ENCODE measurements at places on chromosomes 5 and 9. TPM values are rescaled to one million over a fixed set of nuclear protein-coding genes. Genes with fewer than 3 reads are reported as not detected.

DNA sequence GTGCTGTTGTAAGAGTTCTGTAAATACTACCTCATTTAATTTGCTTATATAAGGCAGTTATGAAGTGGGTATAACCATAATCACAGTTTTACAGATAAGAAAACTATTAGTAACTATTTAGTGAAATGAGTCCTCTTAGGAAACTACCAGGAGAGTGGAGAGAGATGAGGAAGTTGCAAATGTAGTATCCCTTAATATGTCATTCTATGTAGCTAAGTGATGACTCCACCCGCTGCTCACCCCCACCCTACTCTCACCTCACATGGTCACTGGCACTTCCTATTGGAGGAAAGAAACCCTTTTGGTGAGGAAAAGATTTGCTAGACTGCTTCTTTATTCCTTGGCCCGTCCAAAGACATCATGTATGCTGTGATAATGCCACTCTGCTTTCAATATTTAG lies 241.8 kb upstream of the SLC24A2 start:
- no peak for DNase-seq

DNA sequence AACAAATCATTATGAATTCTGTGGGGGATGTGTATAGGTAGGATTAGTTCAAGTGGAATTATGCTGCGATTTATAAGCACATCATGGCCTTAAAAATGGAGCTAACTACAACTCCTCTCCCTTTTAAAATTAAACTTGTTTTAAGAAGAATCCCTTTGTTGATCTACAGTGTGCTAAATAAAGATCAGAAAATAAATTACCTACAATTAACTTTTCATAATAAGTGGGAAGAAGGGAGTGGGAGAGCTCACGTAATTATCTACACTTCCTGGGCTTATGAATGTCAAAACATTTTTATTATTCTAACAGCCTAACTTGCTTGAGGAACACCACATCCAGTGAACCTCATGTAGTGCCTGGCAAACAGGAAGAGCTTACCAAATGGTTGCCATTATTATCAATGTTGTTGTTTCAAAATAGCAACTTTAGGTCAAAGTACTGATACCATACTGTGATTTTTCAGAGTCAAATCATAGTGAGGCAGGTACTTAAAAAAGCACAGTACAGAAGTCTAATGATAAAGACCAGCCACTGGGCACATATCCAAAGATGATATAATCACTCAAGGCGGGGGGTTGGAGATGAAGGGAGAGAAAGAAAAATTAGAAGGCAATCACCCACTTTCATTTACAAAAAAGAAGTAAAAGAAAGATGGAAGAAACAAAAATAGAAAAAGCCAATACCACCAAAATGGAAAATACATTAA lies 174.0 kb downstream of the RAPGEF6 start:
- DNase-seq = no peak

DNA sequence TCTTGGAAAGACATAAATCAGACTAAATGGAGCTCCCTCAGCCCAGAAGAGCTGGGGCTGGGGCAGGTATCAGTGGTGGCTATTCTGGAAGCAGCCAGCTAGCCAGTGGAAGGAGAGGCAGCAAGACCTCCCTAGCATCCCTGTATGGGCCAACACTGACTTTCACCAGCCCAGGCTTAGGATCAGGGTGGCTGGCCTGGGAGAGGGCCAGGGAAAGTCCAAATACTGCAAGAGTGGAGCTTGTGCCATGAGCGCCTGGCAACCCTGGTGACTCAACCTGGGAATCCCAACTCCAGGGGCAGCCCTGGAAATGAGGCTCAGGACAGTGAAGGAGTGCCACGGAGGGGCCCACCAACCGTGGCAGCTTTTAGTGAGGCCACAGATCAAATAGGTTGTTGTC lies 7.6 kb upstream of the IRF1 start:
- no peak for DNase-seq

The FCN2 gene
- not detected for total RNA-seq

GRCh38 chr9:124454296-124454695 lies 4.0 kb downstream of the ADGRD2 start:
- DNase-seq = no peak

DNA sequence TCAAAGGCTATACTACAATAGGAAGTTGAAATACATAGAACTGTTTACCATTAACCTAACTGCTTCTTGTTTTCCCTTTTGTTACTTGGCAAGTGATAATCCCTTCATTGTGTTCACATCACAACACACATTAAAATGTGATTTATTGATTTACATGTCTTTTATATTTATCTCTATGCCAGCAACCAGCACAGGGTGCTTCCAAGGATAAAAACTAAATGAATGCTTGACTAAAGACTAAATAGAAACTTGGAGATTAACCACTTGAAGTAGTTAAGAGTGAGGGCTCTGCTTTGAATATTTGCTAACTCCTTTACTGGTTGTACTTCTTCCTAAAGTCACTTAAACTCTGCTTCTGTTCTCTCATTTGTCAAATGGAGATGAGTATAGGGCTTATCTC lies 1730.6 kb downstream of the EFNA5 start:
- DNase-seq = no peak

The SMIM3 gene
- 10.2 TPM for total RNA-seq

- DNase-seq = no peak
Measured at GRCh38 chr9:129256959-129257713, 79.1 kb upstream of the IER5L start.

- peak; percentile 33 for DNase-seq
Measured at GRCh38 chr5:143245929-143246561, 157.4 kb downstream of the NR3C1 start.

GRCh38 chr9:8156346-8156745 lies 356.8 kb upstream of the DMAC1 start:
- no peak for DNase-seq

The PDGFRB gene
- total RNA-seq = 13.0 TPM

The KCNN2 gene
- total RNA-seq = 7.5 TPM

The TRIM36 gene
- total RNA-seq = 2.4 TPM

DNA sequence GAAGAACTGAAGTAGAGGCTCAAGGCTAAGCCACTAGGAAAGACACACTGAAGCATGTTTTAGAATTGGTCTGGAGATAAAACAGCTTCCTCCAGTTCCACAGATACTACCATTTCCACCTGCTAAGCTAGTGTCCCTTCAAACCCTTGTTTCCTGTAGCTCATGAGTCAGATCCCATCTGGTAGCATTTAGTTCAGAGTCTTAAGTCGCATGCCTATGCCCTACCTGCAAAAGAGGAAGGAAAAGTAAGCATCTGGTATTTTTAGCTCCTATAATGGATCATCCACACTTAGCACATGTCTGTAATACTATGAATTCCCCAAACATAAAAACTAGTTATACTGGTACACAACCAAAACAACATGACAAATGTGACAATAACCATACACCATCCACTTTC lies 92.1 kb downstream of the CDKN2A start:
- DNase-seq = no peak

The COL5A1 gene
- 185 TPM for total RNA-seq

DNA sequence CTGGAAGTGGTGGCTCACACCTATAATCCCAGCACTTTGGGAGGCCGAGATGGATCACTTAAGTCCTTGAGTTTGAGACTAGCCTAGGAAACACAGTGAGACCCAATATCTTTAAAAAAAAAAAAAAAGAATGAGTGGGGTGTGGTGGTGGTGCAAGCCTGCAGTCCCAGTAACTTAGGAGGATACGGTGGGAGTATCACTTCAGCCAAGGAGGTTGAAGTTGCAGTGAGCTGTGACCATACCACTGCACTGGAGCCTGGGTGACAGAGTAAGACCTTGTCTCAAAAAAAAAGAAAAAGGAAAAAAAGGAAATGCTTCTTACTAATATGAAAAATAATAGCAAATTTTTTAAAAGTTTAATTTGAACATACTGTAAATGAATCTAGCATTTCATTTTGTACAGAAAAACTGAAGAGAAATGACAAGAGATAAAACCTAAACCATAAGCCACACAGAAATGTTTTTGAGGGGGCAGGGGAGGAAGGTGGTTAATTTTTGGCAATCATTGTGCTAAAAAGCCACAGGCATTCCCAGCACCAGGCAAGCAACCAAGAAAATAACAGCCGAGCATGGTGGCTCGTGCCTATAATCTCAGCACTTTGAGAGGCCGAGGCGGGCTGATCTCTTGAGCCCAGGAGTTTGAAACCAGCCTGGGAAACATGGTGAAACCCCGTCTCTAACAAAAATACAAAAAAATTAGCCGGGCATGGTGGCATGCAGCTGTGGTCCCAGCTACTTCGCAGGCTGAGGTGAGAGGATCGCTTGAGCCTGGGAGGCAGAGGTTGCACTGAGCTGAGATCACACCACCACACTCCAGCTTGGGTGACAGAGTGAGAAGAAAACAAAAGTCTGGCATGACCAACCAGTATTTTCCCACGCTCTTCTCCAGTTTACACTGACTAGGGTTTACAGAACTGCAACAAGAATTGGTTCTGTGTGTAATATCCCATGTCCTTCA lies 114.5 kb upstream of the NR5A1 start:
- DNase-seq = no peak

DNA sequence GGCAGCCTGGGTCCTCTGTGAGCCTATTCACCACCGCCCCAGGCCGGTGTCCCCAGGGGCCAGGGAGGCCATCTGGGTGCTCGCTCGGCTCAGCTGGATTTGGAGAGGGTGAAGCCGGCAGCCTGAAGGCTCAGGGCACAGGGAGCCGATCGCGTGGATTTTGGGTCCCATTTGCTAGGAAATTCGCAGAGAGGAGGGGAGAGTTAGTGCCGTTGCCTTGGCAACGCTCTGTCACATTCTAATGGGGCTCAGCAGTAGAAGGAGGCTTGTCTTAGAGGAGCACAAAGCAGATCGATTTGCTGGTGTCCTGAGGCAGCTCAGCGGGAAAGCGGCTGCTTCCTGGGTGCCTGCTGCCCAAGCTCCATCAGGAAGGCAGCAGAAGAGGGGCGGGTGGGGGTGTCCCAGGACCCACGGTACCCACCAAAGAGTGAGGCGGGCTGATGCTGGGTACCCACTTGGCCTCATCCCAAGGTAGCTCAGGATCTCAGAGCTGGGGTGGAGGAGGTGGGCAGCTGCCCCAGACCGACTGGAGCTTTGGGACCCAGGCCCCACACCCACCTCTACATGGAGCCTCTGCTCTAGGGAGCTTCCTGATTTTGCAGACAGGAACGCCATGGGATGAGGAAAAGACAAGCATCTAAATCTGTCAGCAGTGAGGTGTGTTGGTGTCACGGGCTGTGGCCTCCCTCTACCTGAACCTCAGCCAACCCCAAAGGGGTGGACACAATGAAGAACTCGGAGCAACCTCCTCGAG lies 17.1 kb upstream of the OLFM1 start:
- DNase-seq = no peak

The PCDH12 gene
- total RNA-seq = 67.3 TPM

DNA sequence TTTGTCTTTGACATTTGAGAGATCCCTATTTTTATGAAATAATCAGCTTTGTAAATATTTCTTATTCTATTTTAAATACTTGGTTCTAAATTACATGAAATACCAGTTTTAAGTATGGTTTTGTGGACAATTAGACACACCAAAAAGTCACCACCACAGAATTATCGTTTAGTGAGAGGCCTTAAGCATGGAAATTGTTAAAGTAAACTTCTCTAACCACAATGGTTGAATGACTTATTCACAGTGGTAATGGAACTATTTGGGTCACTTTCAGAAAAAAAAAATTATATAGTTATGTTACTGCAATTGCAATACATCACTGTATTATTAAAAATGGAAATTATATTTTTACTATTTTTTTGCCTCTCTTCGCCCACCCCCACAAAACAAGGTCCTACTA lies 1252.5 kb downstream of the EFNA5 start:
- no peak for DNase-seq

DNA sequence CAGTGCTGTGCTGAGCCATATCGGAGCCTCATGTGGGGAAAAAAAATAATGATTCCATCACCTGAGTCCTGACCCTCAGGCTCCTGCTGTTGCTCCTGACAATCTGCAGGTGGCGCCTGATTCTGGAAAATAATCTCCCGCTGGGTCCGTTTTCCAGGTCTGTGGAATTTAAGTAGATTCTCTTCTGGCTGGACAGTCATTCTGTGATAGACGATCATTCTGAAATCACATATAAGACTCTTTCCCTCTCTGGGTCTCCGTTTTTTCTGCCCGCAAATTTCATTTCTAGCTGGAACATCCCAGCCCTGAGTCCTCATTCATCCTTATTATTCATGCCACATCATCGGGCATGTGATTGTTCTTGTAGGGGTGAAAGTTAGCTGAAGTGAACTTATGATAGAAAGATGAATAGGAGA lies 22.1 kb upstream of the STXBP1 start:
- no peak for DNase-seq

DNA sequence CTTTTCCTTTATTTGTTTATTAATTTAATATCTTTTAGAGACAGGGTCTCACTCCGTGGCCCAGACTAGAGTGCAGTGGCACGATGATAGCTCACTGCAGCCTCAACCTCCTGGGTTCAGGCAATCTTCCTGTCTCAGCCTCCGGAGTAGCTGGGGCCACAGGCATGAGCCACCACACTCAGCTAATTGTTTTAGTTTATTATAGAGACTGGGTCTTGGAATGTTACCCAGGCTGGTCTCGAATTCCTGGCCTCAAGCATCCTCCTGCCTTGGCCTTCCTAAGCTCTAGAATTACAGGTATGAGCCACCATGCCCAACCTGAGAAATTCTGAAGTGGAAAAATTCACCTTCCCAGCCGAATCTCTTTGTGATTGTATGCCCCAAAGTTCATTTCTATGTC lies 139.4 kb upstream of the SLC12A2 start:
- DNase-seq = no peak

The TMEM141 gene
- total RNA-seq = 69.7 TPM

- DNase-seq = no peak
Measured at GRCh38 chr9:79233542-79233941, 338.2 kb upstream of the TLE4 start.

DNA sequence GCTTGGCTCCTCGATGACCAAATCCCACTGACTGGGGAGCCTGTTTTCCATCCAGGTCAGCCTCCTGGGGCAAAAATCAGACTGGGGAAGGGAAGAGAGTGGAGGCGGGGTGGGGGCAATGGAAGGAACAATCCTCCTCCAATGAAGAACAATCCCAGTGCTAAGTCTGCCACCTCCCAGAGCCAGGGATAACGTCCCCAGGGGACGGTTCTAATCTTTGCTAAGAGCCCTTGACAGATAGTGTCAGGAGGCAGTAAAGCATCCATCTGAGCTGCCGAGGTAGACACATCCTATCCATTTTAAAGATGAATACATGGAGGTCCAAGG lies 298.5 kb upstream of the MSX2 start:
- no peak for DNase-seq

GRCh38 chr5:32031089-32031488 lies 143.0 kb downstream of the GOLPH3 start:
- DNase-seq = no peak

The KIAA0825 gene
- 2.9 TPM for total RNA-seq

- no peak for DNase-seq
Measured at GRCh38 chr5:154084062-154084639, 45.4 kb downstream of the MFAP3 start.

DNA sequence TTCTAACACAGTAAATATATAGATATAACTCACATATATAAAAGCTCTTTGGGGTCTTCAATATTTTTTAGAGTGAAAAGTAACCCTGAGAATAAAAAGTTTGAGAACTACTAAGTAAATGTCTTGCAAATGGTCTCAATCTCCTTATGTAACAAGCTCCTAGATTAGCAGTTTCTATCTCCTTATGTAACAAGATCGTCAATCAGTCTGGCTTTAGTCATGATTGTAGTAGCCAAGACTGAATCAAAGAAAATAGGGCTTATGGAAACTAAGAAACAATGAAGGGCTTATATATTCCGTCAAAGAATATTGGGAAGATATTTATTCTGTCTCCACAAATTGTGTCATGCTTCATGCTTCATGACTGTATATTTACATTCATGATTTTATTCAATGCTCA lies 22.4 kb upstream of the FREM1 start:
- no peak for DNase-seq

GRCh38 chr9:76378367-76379073 lies 15.7 kb downstream of the RFK start:
- DNase-seq = no peak
